Stimulated activated CD8-positive, alpha-beta memory T cell treated with anti-CD3 and anti-CD28 coated beads, Interleukin-7, amount 100 ng/mL, for 4 hours (primary cell): ENCODE measurements at places on chromosomes 12 and 14.

GRCh38 chr12:116538076-116538591, 21.0 kb upstream of the MAP1LC3B2 start:
- DNase-seq: no peak

GRCh38 chr12:128813392-128813791, 10.4 kb downstream of the SLC15A4 start:
- DNase-seq: no peak

- no peak for DNase-seq
Observed at GRCh38 chr12:3527736-3528135, 36.7 kb downstream of the PRMT8 start.

DNA sequence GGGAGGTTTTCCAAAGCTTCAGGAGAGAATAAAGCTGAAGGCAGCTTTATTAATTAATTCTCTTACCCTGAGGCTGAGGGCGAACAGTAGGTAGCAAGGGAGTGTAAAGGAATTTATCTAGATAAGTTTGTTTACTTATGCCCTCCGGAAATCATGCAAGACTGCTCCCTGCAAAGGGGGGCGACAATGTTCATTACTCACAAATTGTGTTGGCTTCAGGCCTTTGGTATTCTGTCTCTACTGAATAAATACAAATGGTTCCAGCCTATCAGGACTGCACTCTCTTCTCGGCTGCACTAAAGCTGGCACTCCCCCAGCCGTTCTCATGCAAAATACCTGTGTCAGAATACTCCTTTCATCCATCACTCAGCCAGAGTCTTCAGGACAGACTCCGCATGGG, 120.8 kb downstream of the PPHLN1 start:
- DNase-seq: no peak

DNA sequence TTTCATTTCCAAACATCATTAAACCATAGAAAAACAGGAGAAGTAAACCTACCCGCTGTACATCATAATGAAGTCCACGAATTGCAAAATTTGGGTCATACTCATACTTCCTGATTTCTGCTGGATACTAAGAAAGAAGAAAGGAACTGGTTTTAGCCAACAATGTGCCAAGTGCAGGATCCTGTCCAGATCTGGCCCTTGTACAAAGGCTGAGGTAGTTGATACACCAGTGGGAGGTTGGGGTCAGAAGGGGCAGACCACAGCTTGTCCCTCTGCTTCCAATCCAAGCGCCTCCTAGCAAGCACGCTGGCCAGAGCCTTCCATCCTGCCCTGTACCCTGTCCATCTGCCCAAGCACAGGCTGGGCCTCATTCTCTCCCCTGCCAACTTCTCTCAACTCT, 34.2 kb downstream of the NT5DC3 start:
- no peak for DNase-seq

GRCh38 chr14:104708606-104709268, 15.3 kb upstream of the ADSS1 start:
- DNase-seq: peak; percentile 48

GRCh38 chr12:125093681-125094330, 28.6 kb downstream of the AACS start:
- no peak for DNase-seq

DNA sequence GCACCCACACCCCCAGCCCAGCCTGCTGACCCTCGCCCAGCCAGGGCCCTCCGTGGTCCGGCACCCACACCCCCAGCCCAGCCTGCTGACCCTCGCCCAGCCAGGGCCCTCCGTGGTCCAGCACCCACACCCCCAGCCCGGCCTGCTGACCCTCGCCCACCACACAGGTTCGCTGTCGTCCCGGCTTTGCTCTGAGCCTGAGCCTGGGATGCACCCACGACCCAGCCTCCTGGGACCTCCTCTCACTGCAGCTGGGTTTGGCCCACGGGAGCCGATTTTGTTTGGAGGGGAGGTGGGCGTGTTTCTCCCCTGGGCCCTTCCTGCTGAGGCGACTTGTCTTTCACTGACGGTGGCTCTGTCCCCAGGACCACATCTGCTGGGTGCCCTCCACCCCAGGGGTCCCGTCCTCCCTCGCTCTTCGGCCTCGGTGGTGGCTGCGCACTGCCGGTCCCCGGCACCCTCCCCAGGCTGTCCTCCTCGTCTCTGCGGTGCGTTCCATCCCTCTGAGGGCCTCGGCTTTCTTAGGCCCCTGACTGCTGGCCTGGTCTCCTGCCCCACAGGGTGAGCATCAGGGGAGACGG, 83.8 kb downstream of the GALNT9 start:
- no peak for DNase-seq
